Stimulated activated CD4-positive, alpha-beta T cell treated with anti-CD3 and anti-CD28 coated beads, TNF-alpha, amount 100 ng/mL, for 1 hour (primary cell): ENCODE measurements at places on chromosomes 6 and 20.

DNA sequence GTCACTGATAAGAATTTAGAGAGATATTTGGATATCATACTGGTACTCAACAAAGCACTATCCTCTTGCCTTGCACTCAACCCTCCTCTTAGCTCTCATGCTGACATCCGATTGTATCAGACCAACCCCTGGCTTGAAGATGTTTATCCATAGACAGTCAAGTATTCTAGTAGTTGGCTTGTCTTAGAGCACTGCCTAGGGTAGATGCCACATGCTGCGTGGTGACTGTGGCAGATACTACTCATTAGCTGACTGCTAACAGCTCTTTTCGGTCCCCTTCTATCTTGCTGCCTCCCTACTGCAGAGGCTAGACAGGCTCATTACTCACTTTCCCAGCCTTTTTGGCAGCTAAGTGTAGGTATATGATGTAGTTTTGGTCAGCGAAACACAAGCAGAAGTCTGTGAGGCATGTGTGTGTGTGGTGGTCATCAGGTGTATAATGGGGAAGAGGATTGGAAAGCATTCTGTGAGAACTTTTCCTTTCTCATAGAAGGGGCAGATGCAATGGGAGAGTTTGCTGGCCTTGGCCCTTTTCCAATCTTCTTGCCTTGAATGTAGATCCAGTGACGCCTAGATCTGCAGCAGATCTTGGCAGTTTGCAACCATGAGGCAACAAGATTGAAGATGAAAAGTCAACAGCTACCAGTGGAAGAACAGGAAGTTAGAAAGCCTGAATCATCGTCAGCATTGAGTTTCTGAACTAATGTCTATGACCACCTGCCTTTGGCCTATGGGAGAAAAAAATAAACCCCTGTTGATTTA, 4.4 kb upstream of the IFNGR1 start:
- no peak for DNase-seq

DNA sequence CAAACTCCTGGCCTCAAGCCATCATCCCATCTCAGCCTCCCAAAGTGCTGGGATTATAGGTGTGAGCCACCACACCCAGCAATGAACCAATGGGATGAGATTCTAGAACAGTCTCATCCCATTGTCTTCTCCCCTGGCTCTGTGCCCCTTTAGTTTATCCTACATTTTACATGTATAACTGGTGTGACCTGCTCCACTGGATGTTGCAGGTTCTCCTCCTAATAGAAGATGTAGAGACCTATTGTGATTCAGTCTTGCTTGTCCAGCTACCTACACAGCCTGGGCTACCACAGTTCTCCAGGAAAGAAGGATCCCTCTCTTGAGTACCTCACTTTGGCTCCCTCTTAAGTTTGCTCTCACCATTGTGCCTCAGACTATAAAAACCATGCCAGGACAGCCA, 2.0 kb upstream of the FKBPL start:
- no peak for DNase-seq

DNA sequence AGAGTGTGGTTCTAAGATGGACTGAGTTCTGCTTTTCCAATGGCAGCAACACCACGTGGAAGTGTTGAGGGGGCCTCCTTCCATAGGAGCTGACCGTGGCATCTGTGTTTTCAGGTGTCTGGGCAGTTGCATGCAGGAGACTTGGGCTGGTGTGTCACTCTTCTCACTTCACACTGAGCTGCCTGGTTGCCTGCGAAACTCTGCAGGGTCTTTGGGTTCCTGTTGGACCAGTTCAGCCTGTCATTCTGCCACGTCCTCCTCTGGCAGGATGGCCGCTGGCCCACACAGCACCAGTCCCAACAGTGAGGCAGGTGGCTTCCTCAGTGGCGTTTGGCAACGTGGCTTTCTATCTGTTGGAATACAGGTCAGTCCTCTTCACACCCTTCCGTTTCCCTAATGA, 16.1 kb upstream of the UNC93A start:
- DNase-seq: no peak

GRCh38 chr6:118627724-118628123, 23.7 kb downstream of the CEP85L start:
- DNase-seq: no peak

DNA sequence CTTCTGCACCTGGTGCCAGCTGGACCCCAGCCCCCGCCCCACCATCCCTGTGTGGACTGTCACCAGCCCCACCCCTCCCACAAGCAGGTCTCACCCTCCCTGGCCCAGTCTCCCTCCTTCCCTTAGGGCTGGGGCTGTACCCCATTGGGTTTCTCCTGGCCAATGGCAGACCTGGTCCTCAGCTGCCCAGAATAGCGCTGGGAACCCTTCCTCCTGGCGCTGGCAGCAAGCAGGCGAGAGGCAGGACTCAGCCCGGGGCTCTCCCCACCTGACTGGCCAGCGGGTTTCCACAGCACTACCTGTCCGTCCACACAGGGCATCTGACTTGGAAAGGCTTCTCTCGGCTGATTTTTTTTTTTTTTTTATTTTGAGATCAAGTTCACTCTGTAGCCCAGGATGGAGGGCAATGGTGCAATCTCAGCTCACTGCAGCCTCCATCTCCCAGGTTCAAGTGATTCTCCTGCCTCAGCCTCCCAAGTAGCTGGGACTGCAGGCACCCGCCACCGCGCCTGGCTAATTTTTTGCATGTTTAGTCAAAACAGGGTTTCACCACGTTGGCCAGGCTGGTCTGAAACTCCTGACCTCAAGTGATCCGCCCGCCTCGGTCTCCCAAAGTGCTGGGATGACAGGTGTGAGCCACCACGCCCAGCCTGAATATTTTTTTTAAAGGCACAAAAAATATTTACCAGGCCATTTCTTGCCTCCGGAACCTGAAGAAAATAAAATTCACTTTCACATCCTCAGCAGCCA, 21.6 kb upstream of the CHRNA4 start:
- no peak for DNase-seq

DNA sequence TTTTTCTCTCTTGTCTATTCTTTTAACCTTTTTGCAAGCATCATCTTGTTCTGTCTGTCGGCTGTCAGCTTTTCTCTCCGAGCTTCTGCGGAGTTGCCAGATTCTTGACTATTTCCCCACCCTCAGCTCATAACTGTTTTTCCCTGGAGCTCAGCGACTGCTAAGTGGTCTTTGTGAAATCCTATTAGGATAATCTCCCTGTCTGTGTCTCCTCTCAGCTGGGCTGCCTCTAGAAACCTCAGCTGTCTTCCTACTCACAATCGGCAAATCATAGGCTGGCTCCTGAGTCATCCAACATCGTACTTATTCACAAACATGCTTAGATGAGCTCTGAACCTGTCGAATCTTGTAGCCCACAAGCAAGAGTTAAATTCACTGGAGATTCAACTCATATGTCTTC, 332.3 kb downstream of the PTPRT start:
- no peak for DNase-seq

DNA sequence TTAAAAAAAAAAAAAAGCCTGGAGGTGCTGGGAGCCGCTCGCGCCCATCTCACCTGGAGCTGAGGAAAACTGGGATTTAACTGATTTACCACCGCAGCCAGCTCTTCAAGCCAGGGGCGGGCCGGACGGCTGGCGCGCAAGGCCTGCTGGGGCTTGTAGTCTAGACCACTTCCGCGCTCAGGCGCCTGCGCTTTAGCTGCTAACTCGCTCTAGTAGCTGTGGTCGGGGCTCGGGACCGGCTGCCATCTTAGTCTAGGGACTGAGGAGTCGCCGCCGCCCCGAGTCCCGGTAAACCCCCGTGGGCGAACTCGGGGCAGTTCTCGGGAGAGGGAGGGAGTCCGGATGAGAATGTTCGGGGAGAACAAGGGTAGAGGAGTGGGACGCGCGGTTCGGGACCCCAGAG, at the start of gene ITCH:
TSS of gene ITCH (plus strand) at position 212 of the 403 bp plus-strand sequence. CDS start 30,539 bp downstream, outside the sequence.
- DNase-seq: peak; percentile 83

- no peak for DNase-seq
Observed at GRCh38 chr6:150099953-150100352, 31.0 kb upstream of the ULBP3 start.

- DNase-seq: no peak
Observed at GRCh38 chr20:25033924-25034300, 24.0 kb downstream of the ACSS1 start.

GRCh38 chr6:11434565-11435326, 102.8 kb upstream of the TMEM170B start:
- DNase-seq: no peak
